Activated CD4-positive, alpha-beta T cell treated with anti-CD3 and anti-CD28 coated beads for 24 hours (primary cell): ENCODE measurements at places on chromosomes 5 and 9.

- no peak for DNase-seq
These were observed 14.2 kb upstream of the SERINC5 start for GRCh38 chr5:80269991-80270438.

DNA sequence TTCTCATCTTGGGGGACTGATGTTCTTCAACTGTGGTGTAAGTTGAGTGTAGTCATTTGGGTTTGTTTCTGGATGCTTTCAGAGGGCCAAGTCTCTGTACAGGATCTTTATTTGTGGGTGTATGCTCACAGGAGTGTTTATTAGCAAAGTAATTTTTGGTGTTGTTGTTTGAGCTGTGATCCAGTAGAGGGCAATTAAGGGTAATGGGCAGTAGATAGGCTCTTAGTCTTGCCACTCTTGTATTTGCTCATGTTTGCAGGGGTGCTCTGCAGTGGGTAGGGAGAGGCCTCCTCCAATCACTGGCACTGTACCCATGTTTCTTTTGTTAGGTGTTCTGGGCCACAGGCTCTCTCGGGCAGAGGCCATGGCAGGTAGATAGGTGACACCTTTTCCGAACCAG is 45.9 kb upstream of the ITGA2 start:
- no peak for DNase-seq

- DNase-seq: no peak
These were observed 135.5 kb upstream of the EFNA5 start for GRCh38 chr5:107806271-107806670.

DNA sequence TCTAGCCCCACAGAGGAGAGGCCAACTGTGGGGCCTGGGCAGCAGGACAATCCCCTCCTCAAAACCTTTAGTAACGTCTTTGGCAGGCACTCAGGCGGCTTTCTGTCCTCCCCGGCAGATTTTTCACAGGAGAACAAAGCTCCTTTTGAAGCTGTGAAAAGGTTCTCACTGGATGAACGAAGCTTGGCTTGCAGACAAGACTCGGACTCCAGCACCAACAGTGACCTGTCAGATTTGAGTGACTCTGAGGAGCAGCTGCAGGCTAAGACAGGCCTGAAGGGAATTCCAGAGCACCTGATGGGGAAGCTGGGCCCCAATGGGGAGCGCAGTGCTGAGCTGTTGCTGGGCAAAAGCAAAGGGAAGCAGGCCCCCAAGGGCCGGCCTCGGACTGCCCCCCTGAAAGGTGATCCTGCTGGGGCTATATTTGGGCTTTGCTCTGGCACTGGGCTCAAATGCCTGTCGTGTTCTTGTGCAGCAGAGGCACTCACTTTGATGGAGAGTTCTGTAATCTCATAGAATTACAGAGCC is 39.4 kb downstream of the KDM3B start:
- DNase-seq: no peak

- DNase-seq: no peak
These were observed 486.8 kb downstream of the PSAT1 start for GRCh38 chr9:78783743-78784142.

DNA sequence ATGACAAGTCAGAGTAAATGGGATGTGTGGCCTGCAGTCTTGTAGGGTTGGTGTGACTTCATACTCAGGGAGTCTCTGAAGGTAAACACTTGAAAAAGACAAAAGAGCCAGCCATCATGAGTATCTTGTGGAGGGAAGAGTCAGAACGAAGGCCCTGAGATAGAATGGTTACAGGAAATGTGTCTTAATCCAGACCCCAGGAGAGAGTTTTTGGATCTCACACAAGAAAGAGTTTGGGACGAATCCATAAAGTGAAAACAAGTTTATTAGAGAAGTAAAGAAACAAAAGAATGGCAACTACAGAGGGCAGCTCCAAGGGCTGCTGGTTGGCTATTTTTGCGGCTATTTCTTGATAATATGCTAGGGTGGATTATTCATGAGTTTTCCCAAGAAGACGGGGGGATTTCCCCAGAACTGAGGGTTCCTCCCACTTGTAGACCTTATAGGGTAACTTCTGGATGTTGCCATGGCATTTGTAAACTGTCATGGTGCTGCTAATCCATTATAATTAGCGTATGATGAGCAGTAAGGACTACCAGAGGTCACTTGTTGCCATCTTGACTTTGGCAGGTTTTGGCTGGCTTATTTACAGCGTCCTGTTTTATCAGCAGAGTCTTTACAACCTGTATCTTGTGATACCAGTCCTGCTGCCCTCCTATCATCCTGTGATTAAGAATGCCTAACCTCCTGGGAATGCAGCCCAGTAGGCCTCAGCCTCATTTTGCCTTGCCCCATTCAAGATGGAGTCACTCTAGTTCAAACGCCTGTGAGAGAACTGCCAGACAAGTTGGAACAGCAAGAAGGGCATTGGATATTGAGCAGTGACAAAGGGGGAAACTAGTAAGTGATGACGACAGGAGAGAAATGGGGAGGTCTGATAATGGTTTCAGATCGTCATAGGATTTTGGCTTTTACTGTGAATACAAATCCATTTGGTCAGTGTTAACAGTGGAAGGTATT is 34.0 kb downstream of the MTRR start:
- DNase-seq: no peak

DNA sequence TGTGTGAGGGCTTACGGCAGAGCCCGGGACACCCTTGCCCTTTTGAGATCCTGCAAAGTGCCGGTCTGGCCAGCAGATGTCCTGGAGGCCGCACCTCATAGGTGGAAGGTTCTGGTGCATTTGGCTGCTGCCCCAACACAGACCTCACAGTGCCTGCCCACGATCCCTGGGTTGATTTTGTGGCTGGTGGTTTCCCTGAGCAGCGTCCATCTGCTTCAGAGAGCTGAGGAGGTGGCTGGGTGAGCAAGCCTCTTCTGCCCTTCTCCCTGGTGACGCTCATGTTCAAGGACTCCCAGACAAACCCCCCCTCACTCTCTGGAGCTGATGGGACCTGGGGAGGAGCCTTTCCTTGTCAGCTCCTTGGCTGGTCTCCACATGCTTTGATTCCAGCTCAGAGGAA is 18.9 kb downstream of the BNIP1 start:
- no peak for DNase-seq

- DNase-seq: no peak
These were observed 96.1 kb downstream of the ZNF462 start for GRCh38 chr9:106958955-106959657.

DNA sequence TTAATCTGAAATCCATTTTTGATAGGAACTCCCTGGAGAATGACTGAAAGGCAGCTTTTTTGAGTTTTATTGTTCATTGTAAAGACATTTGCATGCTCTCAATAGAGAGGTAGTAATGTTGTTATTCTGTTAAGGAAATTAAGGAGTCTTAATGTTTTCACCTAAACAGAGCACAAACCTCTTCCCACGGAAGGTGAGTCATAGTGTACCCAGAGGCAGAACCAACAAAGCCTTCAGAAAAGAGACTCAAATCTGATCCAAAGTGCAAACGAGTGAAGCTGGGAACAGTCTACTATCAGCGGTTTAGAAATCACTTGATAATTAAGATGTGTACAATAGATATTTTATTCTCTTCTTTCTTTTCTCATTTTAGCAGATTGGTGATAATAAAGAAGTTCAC is 470.5 kb downstream of the PLK2 start:
- no peak for DNase-seq

GRCh38 chr5:103849934-103850333 is 287.3 kb upstream of the NUDT12 start:
- DNase-seq: no peak

- no peak for DNase-seq
These were observed 193.1 kb downstream of the PAX5 start for GRCh38 chr9:36840898-36841536.

- DNase-seq: no peak
These were observed 41.0 kb upstream of the EGFL7 start for GRCh38 chr9:136621734-136622093.

DNA sequence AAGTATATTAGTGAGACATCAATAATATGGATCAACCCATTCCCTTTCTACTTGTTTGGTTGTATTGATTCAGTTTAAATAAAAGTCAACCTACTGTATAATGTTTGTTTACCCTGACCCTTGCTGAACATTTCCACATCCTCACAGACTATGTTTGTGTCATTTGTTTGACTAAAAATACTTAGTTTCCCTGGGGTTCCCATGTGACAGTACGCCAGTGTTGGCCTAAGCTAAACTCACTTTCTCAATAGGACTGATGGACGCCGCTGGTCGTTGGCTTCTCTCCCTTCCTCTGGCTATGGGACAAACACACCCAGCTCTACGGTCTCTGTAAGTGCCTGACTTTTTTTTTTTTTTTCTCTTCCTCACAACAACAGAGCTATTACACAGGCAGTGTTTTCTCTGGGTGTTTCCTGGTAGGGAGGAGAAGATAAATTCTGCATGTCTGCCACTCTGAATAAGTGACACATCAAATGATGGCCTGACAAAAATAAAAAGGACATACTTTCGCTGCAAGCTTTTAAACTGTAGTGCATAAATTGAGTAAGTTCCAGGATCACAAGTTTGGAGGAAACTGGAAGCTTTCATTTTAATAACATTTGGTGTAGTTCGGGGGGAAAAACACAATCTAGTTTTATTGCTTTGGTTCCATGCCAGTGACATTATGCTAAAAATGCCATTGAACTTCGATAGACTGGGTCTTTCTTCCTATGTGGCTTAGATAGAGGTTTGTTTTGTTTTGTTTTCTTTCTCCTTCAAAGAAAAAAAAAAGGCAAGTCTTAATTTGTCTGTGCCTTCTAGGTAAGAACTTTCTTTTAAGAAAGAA is 101.0 kb downstream of the CD180 start:
- no peak for DNase-seq

- no peak for DNase-seq
These were observed 2.0 kb upstream of the TNFAIP8 start for GRCh38 chr5:119353686-119354366.

DNA sequence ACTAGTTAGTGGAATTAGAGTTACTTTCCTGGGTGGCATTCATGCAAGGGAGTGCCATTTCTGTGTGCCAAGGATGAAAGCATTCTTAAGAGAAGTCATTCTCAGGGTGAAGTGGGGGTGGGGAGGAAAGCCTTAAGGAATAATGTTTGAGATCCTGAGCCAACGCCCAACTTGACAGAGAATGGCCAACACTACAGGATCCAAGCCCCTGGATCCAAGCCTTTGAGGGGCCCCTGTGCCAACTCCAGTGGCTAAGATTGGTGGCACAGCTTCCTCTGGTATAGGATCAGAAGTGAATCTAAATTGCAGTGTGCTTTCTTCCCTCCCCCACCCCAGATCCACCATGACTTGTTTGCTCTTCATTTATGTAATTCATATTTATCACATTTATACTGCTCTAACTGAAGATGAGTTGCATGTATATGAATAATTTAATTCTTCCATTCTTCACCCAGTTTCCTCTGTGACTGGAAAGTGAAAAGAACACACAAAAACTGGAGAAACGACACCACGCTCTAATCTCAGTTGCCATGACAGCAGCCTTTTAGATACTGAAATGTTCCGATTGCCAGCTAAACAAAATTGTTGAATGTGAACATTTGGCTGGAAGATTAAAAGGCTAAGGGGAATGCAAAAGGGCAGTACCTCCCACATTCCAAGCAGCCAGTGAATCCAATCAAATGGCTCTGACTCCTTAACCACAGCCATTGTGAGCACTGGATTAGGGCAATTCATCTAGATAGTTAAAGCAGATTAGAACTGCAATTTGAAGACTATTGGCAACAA is 4.5 kb downstream of the ZNF608 start:
- no peak for DNase-seq

DNA sequence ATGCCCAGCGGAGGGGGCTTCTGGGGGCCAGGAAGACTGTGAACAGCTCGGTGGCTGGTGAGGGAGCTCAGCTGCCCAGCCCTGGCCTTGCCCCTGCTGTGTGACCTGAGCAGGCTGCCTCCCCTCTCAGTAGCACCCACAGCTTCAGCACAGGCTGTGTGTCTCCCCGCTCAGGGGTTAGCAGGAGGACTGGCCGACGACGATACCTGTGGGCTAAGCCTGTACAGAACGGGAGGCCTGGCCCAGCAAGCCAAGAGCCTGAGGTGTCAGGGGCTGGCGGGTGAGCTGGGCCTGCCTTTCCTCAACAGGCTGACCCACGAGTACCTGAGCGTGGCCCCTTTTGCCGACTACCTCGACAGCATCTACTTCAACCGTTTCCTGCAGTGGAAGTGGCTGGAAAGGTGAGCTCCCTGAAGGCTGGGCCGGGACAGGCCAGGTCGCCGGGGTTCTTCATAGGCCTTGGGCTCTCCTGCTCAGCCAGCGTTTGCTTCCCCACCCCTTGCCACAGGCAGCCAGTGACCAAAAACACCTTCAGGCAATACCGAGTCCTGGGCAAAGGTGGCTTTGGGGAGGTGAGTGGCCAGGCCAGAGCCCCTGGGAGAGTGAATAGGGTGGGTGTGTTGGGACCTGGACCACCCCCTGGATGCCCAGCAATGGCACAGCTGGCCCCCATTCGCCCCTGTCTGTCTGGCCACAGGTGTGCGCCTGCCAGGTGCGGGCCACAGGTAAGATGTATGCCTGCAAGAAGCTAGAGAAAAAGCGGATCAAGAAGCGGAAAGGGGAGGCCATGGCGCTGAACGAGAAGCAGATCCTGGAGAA is 6.6 kb downstream of the GRK6 start:
- no peak for DNase-seq

DNA sequence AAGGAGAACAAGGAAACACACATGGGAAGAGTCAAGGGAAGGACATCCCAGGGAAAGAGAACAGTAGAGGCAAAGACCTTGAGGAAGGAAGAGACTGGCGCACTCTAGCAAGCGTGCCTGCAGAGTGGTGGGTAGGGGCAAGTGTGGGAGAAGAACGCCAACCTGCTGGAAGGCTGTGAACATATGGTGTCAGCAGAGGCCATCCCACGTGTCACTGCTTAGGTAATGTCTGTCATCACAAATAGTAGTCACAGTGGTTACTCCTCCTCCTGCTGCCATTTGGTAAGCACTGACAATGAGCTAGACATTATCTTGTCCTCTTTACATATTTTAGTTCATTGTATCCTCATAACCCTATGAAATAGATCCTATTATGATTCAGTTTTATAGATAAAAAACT is 206.4 kb upstream of the TRIM32 start:
- DNase-seq: no peak

DNA sequence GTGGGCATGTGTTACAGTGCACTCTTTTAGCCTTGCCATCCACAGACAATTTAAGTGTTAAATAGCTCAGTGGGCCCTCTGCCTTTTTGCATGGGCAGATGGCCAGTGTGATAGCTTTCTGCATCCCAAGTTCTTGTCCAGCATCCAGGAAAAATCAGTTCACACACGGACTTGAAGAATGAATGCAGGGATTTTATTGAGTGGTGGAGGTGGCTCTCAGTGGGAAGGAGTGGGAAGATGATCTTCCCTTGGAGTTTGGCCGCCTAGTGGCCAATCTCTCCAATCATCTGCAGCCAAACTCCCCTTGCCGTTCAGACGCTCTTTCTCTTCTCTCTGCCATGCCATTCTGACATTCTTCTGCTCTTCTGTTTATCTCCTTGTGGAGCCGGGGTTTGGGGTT is 322.4 kb upstream of the GRAMD2B start:
- no peak for DNase-seq

DNA sequence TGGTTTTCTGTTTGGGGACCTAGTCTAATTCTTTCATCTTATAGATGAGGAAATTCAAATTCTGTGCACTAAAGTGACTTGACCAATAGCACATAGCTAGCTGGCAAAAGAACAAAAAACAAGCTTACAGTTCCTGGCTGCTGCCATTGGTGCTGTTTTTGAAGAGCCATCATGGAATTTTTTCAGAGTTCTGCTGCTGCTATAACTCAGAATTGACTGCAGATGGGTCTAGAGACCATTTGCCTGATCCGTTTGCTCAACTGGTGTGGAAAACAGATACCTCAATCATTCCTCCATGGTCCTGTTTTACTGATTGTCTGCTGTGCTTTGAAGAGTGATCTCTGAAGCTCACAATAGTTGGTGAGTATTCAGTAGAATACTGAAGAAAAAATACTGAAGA is 15.2 kb downstream of the FBXL7 start:
- no peak for DNase-seq

- DNase-seq: no peak
These were observed 11.3 kb upstream of the LHX2 start for GRCh38 chr9:124000161-124000783.
